A549 treated with Hydrocortisone at 1 μM for 4 hours (cell line): ENCODE measurements at places on chromosomes 7 and 10. TPM values are rescaled to one million over a fixed set of nuclear protein-coding genes. Genes with fewer than 3 reads are reported as not detected.

CUL2 gene
- total RNA-seq, result 21.1 to 27.7 TPM (median 23.6 TPM) in 5 replicates

CASTOR2 gene
- 2.8 to 4.4 TPM (median 4.3 TPM) in 5 replicates for total RNA-seq

SPOCK2 gene
- 0.29 to 0.53 TPM (median 0.37 TPM) in 5 replicates for total RNA-seq

C10orf105 gene
- not detected in 5 replicates for total RNA-seq

H2BK1 gene
- total RNA-seq, result not detected in 5 replicates

PDE6C gene
- not detected in 5 replicates for total RNA-seq

NOBOX gene
- not detected in 5 replicates for total RNA-seq

HOXA10 gene
- 5.4 to 7.8 TPM (median 6.3 TPM) in 5 replicates for total RNA-seq

HTR7 gene
- total RNA-seq, result 0.12 to 0.24 TPM (median 0.17 TPM) in 5 replicates

CALHM3 gene
- 0.22 to 0.50 TPM (median 0.41 TPM) in 5 replicates for total RNA-seq

SH2B2 gene
- 2.2 to 3.2 TPM (median 3.0 TPM) in 5 replicates for total RNA-seq

ASZ1 gene
- not detected in 5 replicates for total RNA-seq

INPP5A gene
- 12.3 to 14.1 TPM (median 12.8 TPM) in 5 replicates for total RNA-seq

COL17A1 gene
- 1.7 to 2.4 TPM (median 2.2 TPM) in 5 replicates for total RNA-seq

ADCYAP1R1 gene
- total RNA-seq, result 0.06 to 0.10 TPM in 2 of 5 replicates, not detected in the others
